CD4-positive, alpha-beta T cell (primary cell): ENCODE measurements at places on chromosomes 4 and X.
A peak's percentile ranks its signal among the peaks of the same experiment; 100 is the strongest.

DNA sequence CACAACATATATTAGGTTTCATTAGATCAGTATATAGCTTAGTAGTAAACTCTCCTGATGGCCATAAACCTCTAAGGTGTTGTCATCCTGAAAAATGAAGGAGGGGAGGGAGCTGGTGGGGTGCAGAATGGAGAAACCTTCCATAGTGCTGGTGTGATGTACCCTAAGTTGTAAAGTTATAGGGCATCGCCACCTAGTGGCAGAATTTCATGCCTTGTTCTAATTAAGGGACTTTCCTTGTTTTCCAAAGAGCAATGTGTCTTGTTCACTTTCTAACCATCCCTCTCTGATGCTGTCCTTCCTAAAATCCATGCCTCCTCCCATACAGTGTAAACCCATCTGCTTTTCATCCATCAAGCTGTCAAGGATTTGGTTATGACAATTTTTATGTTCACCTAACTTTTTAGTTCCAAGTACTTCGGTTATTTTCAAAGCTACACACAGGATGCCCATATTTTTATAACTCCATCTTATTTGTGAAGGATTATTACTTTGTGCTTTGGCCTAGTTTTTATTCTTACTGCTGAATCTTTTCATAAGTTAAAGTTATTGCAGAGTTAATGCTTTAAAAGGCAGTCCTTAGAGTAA, 4.5 kb downstream of the NBDY start:
- peak; percentile 73 for DNase-seq

- DNase-seq: no peak
These were observed 317.6 kb downstream of the DKK2 start for GRCh38 chr4:106718548-106718947.

GRCh38 chr4:67779631-67780030, 25.4 kb upstream of the GNRHR start:
- DNase-seq: no peak

GRCh38 chrX:55907968-55908607, 190.5 kb downstream of the RRAGB start:
- peak; percentile 38 for DNase-seq

DNA sequence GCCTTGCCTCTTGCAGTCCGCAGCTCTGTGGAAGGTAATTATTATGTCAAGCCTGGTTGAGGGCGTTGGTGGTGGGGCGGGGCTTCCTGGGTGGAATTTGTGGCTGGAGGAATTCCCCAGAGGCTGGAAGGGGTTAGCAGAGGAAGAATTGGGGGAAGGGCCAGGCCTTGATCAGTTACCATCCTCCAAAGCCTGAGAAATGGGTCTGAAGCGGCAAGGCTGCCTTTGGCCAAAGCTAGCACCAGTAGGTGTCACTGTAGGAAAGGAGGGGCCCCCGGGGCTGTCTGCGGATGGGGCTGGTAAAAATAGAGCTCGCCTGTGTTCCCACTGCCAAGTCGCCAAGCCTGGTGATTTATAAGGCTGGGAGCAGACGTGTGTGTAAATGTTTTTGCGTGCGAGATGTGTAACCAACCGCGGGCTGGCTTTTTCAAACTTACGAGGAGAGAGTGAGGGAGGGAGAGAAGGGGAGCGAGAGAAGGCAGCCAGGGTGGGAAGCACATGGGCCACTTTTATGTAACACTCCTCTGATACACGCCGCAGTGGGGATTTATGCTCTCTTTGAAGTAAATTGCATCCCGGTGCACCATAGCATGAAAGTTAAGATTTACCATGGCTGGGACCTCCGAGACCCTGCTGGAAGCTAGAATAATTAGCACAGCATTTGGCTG, 367.0 kb downstream of the BCOR start:
- DNase-seq: peak; percentile 71

- no peak for DNase-seq
These were observed 667.6 kb downstream of the PCDH18 start for GRCh38 chr4:136864604-136865185.

- DNase-seq: no peak
These were observed 61.6 kb upstream of the GPR174 start for GRCh38 chrX:79082899-79083298.

DNA sequence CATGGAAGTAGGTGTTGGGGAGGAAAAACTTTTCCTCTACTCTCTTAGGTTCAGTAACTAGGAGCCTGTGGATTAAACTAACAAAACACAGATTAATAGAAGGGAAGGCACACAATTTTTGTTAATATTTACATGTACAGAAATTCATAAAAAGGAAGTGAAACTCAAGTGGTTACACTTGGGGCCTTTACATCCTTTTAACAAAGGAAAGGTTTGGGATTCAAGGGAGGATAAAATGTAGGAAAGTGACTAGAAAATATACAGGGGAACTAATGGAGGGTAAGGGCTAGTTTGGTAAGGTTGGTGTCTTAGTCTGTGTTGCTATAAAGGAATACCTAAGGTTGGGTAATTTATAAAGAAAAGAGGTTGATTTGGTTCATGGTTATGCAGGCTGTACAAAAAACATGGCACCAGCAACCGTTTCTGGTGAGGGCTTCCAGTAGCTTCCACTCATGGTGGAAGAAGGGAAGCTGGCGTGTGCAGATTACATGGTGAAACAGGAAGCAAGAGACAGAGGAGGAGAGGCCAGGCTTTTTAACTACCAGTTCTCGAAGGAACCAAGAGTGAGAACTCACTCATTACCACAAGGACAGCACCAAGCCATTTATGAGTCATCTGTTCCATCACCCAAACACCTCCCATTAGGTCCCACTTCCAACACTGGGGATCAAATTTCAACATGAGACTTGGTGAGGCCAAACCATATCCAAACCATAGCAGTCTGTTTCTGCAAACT, 124.4 kb downstream of the CHRDL1 start:
- no peak for DNase-seq

DNA sequence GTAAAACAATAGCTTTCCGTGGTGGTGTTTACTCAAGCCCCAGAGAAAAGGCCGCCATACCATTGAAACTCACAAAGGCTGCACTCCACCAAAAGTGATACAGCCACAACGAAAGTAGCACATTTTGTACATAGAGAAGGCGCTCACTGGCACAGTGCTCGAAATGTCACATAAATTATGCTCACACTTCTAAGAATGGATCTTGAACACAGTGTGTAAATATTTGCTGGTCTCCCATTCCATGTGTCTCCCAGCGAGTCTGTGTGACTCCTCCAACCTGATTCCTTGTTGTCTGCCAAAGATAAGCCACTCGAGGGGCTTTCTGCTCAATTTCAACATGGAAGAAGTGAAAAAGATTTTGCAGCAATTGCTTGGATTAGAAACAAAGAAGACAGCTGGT, 234.0 kb upstream of the VCX3A start:
- DNase-seq: no peak

GRCh38 chr4:108512615-108513505, 107.5 kb upstream of the RPL34 start:
- peak; percentile 19 for DNase-seq

DNA sequence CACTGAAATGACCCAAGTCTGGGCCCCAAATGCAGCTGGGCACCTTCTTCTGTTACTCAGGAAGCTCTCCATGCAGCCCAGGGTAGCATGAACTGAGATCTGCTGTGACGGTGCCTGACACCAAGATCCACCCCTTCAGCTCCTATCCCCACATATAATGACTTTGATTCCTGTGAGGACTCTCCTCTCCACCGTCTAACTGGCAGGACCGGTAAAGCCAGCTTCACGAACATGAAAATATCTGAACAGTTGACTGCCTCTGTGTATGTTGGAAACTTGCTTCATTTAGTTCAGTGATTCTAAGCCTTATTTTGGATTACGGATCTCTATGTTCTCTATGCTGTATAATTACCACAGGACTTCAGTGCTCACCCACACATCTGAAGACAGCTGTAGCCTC, 115.5 kb upstream of the TMEM150C start:
- DNase-seq: no peak

DNA sequence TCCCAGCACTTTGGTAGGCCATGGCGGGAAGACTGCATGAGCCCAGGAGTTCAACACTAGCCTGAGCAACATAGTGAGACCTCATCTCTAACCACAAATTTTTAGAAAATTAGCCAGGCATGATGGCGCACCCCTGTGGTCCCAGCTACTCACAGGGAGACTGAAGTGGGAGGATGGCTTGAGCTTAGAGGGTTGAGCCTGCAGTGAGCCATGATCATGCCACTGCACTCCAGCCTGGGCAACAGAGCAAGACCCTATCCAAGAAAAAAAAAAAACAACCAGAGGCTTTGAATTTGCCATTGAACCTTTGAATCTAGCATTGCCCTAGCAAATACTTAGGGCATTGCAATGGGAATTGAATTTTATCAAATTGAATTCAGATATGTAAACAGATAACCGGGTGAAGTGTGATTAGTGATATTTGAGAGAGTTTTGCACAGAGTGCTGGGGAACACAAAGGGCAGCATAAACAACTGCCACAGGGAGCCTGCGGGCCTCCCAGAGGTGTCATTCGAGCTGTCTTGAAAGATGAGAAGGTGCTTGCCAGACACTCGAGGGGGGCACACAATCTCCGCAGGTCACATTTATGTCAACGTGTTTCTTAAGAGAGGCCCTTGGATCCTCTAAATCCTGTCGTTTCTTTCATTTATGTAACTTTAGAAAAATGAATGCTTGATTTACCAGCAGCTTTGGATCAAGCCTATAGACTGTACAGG, 200.3 kb downstream of the AASDH start:
- DNase-seq: no peak

GRCh38 chr4:8381814-8382581, 58.5 kb downstream of the ACOX3 start:
- no peak for DNase-seq

DNA sequence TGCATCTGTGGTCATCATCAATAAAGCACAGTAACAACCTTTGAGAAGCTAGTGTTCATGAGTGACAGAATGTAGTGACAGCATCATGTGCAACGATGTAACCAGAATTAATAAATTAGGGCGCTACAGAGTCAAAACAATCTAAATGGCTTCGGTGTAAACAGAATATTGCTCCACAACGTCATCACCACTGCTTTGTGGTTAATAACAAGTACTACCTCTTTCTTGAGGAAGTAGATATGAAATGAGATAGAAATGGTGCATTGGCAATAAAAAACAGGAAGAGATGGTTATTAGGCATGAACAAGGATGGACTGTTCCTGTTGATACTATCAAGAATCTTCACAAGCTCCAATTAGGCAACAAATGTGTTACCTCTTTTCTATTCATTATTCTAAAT, 8.7 kb upstream of the PDHA2 start:
- DNase-seq: no peak

GRCh38 chr4:54505362-54505761, 152.4 kb upstream of the KIT start:
- DNase-seq: no peak

DNA sequence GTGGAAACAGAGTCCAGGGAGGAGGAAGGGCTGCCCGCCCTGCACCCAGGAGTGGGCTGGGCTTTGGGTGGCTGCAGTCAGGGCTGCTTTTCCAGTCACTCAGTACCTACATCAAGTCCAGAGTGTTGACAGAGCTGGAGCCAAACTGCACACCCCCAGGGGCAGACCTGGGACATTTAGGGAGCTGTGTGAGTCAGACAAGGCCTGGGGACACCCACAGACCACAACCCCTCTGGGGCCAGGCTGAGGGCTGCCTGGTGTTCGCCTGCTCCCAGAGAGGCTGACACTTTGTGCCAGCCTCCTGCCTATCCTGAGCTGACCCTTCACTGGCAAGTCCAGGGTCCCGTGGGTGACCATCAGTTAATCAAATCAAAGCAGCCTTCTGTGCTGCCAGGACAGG, 240.0 kb downstream of the BCOR start:
- DNase-seq: peak; percentile 31

GRCh38 chrX:716136-716535, 85.5 kb downstream of the SHOX start:
- DNase-seq: no peak

DNA sequence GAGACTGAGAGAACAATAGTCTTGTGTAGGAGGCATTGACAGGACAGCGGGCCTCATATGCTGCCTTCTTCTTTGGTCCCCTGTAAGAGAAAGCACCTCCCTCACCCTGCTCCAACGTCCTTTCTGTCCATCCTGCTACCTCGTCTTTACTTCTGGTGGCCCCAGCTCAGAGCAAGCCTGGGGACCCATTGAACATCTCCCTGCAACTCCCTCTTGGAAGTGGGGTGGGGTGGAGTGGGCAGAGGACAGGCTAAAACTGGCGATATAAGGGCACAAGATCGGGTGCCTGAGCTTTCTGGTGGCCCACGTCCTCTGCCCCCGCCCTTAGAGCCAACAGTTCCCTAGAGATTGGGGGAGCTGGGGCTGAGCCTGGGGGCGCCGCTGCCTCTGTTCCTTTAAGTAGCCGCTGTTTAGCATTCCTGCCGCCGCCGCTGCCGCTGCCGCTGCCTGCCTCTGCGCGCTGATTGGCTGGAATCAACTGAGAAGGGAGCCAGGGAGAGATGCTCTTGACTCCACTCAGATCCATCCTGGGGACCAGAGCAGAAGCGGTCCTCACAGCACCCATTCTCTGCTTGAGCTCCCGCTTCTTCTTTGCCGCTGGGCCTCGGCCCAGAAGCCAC, at the start of gene DLG3:
DLG3 (plus strand) TSS at position 510 of the 620 bp plus-strand sequence. CDS start 367 bp downstream, outside the sequence.
- DNase-seq: no peak

GRCh38 chrX:6599230-6599860, 64.4 kb upstream of the VCX3A start:
- DNase-seq: no peak

DNA sequence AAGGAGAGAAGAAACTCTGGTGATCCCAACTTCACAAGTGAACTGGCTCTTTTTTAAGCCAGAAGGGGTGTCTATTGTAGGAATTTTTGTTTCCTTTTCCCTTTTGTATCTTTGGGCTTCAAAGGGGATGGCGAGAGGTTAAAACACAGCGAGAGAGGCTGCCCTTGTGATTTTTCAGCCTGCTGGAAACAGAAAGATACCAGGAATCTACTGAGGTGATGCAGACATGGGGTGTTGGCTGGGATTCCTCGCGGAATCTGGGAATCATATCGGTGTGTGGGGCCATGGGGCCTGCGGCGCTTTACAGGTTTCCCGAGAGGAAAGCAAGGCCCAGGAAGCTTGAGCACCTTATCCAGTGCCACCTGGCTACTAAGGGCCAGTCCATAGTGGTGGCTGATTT, 99.4 kb upstream of the STX18 start:
- DNase-seq: no peak

- no peak for DNase-seq
These were observed 1.9 kb downstream of the TBL1X start for GRCh38 chrX:9466736-9467135.

GRCh38 chr4:177921715-177922114, 479.5 kb upstream of the AGA start:
- DNase-seq: no peak

DNA sequence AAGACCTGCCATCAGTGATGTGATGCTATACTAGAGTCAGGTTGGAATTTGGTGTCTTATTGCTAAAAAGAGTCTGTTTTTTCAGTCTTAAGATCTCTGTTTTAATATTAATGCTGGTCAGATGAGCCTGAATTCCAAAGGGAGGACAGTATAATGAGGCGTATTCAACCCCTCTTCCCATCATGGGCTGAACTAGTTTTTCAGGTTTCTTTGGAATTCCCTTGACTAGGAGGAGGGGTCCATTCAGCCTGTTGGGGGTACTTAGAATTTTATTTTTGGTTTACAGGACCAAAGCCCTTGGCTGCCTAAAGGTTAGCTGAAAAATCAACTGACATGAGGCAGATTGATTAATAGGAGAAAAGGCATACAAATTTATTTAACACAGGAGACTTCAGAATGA, 24.1 kb upstream of the PI4K2B start:
- DNase-seq: no peak

- DNase-seq: no peak
These were observed 20.5 kb upstream of the OPN1LW start for GRCh38 chrX:154123241-154124219.
